NCI-H2171 treated with DMSO at 0.1 percent for 48 hours (cell line): ENCODE measurements at places on chromosomes 12 and 14.

GRCh38 chr14:73167727-73168126, 31.4 kb downstream of the PSEN1 start:
- DNase-seq = no peak

- no peak for DNase-seq
Measured at GRCh38 chr12:25518512-25518911, 34.6 kb downstream of the LMNTD1 start.

- DNase-seq = no peak
Measured at GRCh38 chr14:97995038-97995437, 1197.9 kb downstream of the VRK1 start.

DNA sequence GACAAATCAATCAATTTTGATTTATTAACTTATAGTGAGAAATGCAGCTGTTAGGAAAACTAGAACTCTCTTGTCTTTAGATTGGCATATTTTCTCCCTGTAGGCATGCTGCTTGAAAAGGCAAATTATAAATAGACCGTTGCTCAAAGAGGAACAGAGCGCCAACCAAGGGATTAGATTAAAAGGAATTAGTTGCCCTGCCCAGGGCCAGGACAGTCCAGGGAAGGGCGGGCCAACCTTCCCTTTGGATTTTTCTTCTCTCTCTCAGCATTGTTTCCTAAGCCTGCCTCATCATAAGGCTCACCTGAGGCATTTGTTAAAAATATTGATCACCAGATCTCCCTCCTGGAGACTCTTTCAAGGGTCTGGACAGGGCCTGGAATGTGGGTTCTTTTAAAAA, 8.6 kb downstream of the CIPC start:
- DNase-seq = no peak

DNA sequence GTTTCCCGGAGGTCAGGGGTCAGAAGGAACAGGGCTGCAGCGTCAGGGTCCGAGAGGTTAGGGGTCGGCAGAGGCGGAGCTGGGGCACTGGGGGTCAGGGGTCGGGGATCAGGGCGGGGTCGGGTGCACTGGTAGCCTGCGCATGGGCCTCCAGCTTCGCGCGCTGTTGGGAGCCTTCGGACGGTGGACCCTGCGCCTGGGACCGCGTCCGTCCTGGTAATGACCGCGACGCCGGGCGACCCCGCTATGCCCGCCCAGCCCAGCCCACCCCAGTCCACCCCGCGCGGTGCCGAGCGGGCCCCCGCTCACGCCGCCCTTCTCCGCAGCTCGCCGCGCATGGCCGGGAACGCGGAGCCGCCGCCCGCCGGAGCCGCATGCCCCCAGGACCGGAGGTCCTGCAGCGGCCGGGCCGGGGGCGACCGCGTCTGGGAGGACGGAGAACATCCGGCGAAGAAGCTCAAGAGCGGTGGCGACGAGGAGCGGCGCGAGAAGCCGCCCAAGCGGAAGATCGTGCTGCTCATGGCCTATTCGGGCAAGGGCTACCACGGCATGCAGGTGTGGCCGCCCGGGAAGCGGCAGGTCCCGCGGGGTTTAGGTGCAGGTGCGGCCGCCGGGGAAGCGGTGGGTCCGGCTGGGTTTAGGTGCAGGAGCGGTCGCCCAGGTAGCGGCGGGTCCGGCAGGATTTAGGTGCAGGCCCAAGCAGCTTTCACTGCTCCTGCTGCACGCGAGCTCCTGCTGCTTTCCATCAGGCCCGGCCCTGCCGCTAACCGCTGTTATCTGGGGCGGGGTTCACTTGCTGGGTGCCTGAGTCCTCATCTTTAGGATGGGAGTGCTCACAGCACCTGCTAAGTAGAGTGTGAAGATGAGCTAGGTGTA, 743 bp downstream of the PUS1 start:
- peak; percentile 14 for DNase-seq

- no peak for DNase-seq
Measured at GRCh38 chr12:115492553-115492952, 784.9 kb downstream of the MED13L start.

GRCh38 chr12:80590085-80590484, 117.3 kb upstream of the MYF6 start:
- no peak for DNase-seq

- DNase-seq = peak; percentile 97
Measured at GRCh38 chr14:103142026-103142425, 18.8 kb downstream of the TNFAIP2 start.

DNA sequence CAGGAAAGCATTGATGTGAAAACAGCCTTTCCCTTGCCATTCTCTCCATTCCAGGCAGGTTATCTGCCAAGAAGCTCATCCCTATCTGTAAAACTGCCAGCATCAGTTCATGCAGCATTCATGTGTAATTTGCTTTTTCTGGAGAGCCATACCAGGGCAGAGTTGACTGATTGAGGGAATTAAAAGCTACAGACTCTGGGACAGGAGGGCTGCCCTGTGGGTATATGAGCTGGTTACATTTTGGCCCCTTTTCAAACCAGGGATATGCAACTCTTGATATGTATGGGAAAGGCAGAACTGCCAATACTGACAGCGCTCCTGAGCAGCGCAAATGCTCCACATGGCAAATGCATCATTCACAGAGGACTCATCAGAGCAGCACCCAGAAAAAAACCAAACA, 53.7 kb downstream of the SYT1 start:
- no peak for DNase-seq

GRCh38 chr12:53758730-53759103, 6.9 kb upstream of the CISTR start:
- no peak for DNase-seq

- DNase-seq = no peak
Measured at GRCh38 chr14:102630881-102631280, 38.4 kb downstream of the RCOR1 start.

DNA sequence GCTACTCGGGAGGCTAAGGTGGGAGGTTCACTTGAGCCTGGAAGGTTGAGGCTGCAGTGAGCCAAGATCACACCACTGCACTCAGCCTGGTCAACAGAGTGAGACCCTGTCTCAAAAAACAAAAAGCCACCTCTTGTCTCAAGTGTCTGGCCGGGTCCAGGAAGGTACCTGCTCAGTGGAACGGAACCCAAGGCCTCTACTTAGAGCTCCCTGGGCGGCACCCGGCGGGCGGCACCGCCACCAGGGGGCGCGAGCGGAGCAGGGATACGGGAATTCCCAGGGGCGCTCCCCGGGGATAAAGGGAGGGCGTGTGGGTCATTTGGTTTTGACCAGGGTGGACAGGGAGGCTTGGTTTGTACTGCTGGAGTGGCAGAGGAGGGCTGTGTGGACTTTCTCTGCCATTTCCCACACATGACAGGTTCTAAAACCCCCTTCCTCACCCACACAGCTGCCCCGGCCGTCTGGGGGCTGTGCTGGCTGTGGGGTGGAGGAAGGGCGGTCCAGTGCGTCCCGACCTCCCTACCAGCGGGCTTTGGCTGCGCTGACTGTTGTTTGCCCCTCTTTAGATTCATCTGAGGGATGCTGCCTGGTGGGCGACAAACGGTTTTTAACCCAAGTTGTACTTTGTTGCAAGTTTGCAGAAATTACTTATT, 91.4 kb downstream of the SETD3 start:
- DNase-seq = no peak

DNA sequence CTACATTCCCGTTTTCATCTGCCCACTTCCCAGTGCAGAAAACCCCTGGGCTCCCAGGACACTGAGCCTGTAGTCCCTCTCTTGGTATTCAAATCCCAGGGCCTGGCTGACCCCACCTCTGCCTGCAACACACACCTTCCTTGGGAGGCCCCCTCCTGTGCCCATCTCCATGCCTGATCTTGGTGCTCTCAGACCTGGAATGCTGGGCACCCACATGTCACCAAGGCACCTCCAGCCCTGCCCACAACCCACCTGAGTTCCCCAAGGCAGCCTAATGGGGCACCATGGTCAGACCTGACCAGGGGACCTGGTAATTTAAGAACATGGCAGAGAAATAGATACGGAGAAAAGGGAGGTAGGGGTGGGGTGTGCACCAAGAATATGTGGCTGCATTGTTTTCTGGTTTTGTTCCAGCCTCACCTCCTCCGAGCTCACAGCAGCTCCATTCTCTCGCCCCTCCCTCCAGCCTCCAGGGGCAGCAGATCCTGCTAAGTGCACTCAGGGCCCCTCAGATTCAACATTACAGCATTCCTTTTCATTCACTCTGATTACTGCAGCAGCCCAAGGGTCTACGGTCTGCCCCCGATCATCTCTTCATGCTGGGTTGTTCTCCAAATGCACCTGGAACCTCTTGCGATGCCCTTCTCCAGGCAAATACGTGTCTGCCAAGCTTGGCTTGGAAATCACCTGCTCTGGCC, 9.2 kb upstream of the HSP90AA1 start:
- peak; percentile 44 for DNase-seq

DNA sequence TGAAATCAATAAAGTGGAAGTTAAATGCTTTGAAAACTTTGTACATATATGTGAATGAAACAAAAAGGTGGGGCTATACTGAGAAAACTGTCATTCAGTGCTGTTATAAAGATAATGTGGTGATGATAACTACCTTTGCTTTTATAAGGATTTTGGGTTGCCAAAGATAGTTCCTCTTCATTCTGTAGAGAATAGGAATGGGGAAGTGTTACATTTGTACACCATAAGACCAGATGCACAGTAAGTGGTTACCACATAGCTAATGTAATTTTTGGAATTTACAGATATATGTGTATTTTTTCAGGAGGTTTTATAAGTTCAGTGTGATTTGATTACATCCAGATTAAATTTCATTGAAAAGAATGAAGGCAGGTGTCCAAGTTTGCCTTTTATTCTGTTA, 18.1 kb downstream of the RAB21 start:
- DNase-seq = no peak

GRCh38 chr12:116066381-116067230, 210.9 kb downstream of the MED13L start:
- peak; percentile 36 for DNase-seq

DNA sequence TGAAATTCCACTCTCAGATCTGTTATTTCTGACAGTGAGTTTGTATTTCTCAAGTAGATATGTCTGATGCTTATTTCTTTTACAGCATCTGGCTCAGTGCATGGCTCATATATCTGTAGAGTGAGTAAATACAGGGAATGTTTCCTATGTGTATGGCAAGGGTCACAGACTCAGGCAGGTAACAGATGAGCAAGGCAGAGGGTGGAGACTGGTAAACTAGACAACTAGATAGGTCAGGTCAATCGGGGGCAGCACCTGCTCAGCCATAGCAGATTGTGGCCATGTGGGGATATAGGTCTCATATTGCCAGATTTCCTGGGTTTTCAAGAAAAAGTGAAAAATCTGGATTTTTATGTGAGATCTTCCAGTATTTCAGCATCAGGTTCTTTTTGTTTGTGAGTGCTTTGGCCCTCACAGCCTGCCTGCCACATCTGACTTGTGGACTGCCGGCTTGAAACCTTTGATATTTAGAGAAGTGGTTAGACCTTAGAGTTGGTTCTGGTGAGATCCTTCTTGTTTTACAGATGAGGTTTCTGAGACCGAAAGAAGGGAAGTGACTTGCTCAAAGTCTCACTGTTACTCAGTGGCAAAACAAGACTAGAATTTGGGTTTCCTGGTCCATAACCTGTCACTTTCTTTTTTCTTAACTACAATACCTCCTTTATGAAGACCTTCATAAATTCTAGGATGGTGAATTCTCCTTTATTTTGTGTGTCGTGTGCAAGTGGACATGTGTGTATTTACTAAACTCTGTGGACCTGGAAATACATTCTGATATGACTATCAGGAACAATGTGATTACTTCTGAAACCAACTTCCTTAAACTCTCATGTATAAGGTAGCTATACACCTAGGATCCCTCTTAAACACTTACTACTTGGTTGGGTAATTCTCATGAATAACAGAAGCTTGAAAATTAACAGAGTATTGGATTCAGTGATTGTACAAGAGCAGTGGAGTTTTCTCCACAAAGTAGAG, 34.4 kb downstream of the PROX2 start:
- DNase-seq = no peak

DNA sequence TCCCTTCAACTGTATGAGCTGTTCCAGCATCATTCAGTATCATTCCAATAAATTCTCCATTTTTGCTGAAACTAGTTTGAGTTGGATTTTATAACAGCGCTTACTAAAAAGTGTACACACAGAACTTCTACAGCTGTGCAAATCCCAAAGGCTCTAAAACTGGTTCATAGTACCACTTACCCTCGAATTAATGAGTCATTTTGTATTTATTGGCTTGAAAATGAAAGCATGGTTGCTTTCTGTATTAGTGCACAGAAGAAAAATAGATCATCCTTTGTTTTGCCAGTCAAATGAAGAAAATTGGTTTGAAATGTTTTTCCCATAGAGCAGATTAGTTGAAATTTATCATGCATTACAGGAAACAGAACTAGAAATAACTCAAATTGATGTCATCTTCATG, 268.3 kb upstream of the CPNE8 start:
- DNase-seq = no peak

GRCh38 chr12:56688846-56689109, 694 bp upstream of the PTGES3 start:
- no peak for DNase-seq

DNA sequence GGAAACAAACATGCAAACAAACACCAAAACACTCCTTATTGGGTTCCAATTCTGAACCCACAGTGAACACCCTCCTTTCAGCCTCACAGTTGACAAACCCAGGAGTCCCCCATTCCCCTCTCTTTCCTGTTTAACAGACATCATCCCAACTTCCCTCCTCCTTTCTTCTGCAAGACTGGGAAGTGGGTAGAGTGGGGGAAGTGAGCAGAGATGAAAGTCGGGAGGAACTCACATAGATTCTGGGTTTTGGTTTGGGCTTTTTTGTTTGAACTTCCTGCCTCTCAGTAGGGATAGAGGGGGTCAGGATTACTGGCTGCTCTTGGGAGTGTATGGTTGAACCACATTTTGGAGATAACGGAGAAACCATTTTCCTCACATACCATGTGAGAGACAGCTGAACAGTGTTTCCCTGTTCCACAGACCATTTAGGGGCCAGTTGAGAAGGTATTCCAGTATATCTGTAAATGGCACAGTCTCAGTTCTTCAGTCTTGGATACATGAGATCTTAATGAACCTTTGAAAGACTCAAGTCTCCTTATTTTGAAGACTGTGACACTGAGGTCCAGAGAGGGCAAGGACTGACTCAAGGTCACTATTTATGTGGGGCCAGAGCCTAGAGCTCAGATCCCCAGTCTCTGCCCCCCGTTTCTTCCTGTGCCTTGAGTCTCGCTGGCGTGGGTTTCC, 3.9 kb upstream of the GPR84 start:
- no peak for DNase-seq

GRCh38 chr12:20024194-20024593, 344.1 kb upstream of the PDE3A start:
- DNase-seq = no peak

DNA sequence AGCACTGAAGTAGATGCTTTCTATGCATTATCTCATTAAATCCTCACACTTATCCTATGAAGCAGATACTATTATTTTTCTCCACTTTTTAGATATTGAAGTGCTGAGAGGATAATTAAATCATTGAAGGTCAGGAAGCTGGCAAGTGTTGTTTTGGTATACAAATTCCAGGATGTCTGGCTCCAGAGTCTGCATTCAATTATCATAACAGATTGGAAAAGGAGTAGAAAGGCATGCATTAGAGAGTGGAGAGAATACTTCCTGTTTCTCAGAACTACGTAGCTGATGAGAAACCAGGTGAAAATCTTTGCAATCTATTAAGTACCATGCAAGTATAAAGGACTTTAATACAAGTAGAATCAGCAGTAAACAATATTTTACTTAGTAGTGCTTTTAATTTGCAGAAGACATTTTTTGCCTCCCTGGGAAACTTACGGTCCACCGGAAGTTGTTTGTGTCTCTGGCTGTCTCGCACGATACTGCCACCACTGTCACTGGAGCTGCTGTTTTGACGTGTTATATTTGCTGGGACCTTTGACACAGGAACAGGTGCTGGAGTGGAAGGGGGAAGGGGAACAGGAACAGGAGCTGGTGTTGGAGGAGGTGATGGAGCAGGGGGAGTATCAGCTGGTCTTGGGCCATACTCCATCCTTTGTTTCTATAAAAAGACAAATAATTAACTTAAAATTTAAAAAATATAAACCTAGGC, 158.0 kb downstream of the EPS8 start:
- no peak for DNase-seq
